ENCODE measurements at places on chromosomes 2 and 18.
A peak's percentile ranks its signal among the peaks of the same experiment; 100 is the strongest.

DNA sequence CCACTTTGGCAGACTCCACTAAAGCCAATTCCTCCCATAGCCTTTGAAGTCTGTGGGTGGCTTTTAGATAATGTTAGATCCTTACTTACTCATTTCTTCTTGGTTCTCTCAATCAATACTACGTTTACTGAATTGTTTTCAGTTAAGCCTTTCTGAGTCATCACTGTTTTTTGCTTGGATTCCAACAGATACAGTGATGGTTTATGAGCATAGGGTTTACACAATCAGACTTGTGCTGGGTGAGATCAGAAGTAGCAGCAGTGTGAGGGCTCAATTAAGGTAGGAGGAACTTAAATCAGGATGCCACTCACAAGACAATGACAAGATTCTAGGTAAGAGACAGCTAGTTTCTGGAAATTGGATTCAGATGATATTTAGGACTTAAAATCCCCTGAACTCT, 297.7 kb upstream of the DOK6 start:
- no peak for DNase-seq

GRCh38 chr2:32478889-32479620, 122.2 kb downstream of the BIRC6 start:
- no peak for DNase-seq

DNA sequence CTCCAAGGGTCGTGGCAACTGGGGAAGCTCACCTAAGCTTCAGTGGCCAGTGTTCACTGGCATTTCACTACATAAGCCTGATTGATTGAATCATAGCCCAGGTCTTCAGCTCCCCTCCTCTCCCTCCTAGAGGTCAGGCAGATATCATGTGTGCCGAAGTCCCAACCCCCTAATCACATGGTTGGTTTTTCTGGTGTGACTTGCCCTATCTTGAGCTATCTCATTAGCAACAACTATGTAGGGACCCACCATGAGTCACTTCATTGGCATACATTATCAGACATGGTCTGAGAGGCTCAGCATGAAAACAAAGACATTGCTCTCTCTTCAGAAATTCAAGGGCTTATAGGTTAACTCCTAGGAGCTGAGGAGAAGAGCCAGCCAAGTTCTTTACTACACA, 76.8 kb downstream of the LYPD1 start:
- no peak for DNase-seq

- no peak for DNase-seq
Measured at GRCh38 chr2:135255208-135255607, 203.1 kb downstream of the RAB3GAP1 start.

GRCh38 chr2:233152541-233152940, 92.4 kb downstream of the INPP5D start:
- DNase-seq, result no peak

GRCh38 chr2:134181219-134181618, 72.7 kb upstream of the MGAT5 start:
- DNase-seq, result peak; percentile 73

- DNase-seq, result no peak
Measured at GRCh38 chr2:214577769-214578168, 166.9 kb downstream of the VWC2L start.

DNA sequence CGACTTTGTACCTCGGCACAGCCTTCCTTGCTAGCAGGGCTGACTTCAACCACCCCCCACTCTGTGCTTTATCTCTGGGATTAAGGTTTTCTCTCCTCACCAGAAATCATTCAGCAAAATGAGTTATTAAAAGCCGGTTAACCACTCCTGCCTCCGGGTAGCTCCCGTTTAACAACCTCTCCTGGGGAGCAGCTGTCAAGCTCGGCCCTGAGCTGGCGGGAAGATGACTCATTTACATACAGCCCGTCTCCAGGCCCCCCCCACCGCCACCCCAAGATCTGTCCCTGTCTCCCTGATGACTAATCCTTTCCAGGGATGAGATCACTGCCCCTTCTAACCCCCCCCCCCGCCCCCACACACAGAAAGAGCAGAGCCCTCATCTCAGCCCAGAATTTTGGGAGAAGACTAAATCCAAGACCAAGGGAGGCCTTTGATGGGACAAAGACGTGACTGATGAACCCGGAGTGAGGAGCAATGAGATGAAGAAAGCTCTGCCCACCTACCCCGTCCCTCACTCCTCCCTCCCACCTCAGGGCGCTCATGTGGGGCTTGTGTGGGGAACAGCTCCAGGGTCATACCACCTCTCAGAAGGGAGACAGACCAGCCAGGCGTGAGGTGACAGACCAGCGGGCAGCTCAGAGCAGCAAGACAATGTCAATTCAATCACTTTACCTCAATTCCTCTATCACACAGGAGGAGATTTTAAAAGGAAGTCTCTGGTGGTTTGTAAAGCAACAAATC, 131.4 kb downstream of the MSH2 start:
- DNase-seq, result no peak

DNA sequence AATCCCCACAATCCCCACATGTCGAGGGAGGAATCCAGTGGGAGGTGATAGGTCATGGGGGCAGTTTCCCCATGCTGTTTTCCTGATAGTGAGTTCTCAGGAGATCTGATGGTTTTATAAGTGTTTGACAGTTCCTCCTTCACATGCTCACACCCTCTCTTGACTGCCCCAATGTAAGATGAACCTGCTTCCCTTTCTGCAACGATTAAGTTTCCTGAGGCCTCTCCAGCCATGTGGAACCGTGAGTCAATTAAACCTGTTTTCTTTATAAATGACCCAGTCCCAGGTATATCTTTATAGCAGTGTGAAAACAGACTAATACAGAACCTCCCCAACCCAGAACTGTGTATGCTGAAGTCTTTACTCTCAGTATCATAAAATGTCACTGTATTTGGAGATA, 289.5 kb upstream of the MMADHC start:
- DNase-seq, result no peak

- no peak for DNase-seq
Measured at GRCh38 chr2:45237850-45238542, 228.7 kb upstream of the SIX2 start.

- DNase-seq, result no peak
Measured at GRCh38 chr2:178241844-178242551, 47.7 kb downstream of the OSBPL6 start.

DNA sequence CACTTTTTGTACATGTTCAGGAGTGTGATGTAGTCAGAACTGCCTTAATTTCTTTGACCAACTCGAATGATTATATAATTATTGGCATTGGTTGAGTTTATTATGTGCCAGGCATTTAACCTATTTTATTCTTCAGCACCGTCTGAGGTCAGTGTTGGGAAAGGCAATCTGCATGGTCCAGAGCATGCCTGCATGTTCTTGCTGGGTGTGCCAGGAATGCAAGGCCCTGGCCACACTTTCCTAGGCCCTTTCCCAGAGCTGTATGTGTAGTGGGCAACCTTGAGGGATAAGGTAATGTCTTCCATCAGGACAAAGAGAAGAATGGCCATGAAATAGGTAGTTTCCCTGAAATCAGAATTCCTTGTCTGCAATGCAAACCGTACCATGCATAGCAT, 9.7 kb upstream of the SNRNP200 start:
- DNase-seq, result no peak

- no peak for DNase-seq
Measured at GRCh38 chr18:42339372-42339771, 384.3 kb downstream of the PIK3C3 start.

GRCh38 chr2:28334527-28334894, 58.1 kb upstream of the FOSL2 start:
- DNase-seq, result no peak

DNA sequence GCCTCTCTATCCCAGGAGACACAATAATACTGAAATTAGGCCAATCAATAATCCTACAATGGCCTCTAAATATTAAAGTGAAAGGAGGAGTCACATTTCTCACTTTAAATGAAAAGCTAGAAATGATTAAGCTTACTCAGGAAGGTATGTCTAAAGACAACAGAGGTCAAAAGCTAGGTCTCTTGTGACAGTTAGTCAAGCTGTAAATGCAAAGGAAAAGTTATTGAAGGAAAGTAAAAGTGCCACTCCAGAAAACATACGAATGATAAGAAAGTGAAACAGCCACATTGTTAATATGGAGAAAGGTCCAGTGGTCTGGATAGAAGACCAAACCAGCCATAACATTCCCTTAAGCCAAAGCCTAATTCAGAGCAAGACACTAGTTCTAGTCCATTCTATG, 9.5 kb downstream of the SESTD1 start:
- no peak for DNase-seq

- DNase-seq, result no peak
Measured at GRCh38 chr2:44549099-44549471, 187.3 kb downstream of the CAMKMT start.

DNA sequence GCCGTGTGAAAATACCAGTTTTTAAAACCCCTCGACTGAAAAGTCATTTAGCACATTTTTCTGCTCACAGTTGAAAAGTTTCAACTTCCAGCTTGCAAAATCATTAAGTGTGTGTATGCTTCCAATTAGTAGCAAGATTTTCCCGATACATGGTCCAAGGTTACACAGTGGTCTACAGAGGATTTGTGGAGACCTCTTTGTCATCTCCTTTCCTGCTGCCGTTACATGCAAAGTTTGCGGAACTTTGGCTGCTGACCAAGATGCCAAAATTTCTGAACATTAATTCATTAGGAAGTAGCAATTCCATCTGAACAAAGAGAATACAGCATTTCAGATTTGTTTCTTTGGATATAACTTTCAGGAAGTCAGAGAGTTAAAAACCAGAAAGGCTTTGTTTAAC, 474.6 kb downstream of the PLCL1 start:
- DNase-seq, result no peak
